ENCODE measurements at places on chromosomes 7 and 10. TPM values are rescaled to one million over a fixed set of nuclear protein-coding genes. Genes with fewer than 3 reads are reported as not detected.

Gene ITPRIP
- total RNA-seq: 27.7 TPM

Gene NACAD
- total RNA-seq: 7.3 TPM

- DNase-seq: no peak
Observed at GRCh38 chr10:12377658-12378290, 28.4 kb downstream of the CAMK1D start.

DNA sequence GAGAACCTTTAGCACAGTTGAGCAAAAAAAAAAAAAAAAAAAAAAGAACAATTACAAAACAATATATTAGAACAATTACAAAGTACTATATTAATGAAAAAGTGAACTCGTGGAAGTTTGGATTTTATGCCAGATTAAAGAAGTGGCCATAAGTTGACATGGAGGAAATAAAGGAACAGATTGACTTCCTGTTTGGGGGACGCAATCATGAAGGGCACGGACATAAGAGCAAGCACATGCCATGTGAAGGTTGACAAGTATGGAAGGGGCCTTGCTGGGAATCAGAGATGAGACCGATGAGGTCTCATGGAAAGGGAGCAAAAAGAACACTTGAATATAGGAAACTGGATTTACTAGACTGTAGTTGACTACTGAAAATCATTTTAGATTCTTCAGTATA lies 61.7 kb downstream of the ICA1 start:
- no peak for DNase-seq

DNA sequence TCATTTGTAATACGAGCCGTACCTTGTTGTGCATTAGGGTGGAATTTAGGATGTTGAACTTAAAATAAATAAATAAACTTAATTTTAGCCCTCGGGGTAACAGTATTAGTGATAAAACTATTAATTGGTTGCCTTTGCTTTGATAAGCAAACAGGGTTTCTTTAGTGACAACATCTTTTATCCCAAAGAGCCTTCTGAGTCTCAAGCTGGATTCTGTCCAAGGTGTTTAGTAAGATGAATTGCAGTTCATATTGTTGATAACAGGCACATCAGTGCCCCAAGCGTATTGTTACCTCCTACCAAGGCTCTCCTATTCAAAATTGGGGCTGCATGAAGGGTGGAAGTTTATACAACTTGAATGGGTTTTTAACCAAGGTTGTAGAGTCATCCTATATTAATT lies 144.4 kb upstream of the CELF2 start:
- DNase-seq: no peak

Gene CALML5
- total RNA-seq: not detected

DNA sequence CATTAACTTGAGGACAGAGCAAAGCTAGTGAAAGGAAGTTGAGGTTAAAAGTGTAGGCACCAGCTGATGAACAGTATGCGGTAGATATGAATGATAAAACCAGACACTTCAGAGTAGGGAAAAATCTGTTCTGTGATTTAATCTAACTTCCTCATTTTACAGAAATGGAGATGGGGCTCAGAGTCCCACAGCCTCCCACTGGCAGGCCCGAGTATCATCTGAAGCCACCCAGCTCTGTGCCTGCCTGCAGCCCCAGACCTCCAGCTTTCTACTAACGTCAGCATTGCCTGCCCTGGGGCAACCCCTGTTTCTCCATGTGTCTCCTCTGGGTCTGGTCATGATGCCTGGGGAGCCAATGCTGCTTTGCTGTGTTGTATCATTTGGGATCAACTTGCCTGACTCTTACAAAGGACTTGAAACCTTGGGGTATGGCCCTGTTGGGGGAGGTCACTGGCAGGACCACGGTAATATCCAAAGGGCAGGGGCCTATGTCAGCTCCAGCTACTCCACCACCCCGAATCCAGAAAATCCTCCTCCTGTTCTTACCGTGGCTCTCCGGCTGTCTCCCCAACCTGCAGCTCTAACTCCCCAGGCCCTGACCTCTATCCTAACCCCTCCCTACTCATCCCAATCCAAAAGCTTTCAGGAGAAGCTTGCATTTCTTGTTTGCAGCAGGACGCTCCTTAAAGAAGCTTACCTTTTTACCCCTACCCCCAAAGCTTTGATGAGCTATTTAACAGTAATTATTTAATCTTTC lies 56.2 kb upstream of the NPY start:
- DNase-seq: no peak

Gene PNLIPRP2
- total RNA-seq: not detected

DNA sequence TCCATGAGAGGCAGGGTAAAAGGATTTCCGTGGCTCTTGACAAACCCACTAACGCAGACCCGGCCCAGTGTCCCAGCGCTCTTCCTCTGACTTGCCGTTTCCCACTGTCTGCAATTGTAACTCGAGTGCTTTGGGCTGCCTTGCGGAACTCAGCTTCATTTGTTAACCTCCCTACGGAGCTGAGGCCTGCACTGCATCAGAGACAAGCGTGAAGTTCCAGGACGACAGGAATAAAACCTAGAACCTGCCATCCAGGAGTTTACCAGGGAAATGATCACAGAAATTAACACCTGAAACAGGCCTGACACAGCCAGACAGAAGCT lies 76.2 kb downstream of the SFMBT2 start:
- no peak for DNase-seq

Gene PNLIPRP3
- 0.29 TPM for total RNA-seq

Gene NPSR1
- not detected for total RNA-seq

Gene CPEB3
- total RNA-seq: 4.3 TPM

GRCh38 chr10:43214071-43214955 lies 52.6 kb downstream of the RASGEF1A start:
- peak; percentile 66 for DNase-seq

DNA sequence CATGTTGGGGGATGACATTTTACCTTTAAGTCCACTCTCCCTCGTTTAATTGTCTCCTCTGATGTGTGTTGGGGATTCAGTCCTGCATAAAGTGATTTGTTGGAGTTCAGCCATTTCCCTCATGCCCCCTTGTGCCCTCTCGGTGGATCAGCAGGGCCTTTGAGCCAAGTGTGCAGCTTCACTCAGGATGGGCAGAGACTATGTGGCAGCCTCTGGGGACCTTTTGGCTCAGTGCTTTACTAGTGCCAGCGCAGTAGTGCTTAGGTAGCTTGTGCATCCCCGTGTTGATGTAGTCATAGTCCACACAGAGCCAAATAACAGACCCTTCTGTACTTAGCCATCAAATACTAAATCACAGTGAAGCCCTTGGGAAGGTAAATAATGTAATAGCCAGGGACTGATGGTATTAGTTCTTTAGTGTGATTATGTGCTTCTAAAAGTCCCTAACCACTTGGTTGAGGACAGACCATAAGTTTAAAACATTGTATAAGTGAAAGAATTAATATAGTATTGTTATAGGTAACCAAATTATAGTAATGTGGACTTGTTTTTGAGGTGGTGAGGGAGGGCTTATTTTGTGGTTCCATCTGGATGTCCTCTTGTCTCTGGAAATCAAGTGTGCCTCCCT lies 11.4 kb downstream of the BUB3 start:
- DNase-seq: no peak

Gene PRXL2A
- 50.1 TPM for total RNA-seq

DNA sequence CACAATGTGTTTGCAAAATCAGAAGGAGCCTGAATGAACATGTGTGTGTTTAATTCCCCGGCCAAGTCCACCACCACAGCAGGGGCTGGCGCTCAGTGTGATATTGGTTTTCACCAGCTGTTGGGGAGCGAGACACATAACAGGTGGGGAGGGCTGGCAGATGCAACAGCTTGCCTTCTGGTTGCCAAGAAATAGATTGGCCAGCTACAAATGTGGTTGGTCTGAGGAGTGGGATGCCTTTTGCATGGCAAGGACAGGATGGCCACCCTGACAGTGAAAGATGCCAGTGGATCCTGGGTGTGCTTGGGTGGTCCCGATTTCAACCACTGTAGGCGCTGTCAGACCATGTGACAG lies 292.5 kb upstream of the FZD8 start:
- no peak for DNase-seq

DNA sequence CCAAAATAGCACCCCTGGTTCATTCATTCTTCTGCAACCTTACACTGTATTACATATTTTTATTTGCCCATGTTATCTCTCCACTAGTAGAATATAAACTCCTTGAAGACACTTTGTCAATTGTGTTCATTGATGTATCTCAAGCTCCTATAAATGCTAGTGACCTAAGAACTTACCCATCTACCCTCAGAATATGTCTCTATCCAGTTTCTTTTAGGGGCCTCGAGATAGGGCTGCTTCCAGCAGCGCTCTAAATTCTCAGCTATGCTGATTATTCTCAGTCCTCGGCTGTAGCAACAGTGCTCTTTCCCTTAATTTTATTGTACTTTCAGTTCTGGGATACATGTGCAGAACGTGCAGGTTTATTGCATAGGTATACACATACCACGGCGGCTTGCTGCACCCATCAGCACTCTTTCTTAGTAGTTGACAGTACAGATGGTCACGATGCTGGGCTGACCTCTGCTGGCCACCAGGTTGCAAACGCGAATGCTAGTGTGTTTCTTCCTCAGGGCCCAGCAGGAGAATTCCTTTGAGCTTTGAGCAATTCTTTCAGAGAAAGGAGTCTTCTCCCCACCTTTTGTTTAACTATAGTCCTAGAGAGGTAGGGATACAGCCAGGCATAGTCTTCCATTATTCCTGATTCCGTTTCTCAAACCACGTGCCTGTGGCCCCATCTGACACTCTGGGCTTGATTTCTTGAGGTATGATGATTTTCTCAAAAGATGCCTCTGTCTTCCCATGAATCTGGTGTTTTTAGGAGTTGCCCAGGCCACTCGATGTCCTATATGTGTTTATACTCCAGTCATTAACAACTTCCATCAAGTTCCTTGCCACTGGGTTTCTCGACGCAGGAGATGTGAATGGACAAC lies 49.1 kb upstream of the CDC14C start:
- peak; percentile 68 for DNase-seq

Gene MSS51
- total RNA-seq: 2.7 TPM

Measured in left lung (tissue), 14 donors.